ENCODE measurements at places on chromosomes 4 and X.

- no peak for DNase-seq
Measured at GRCh38 chrX:49862093-49862492, 17.2 kb upstream of the USP27X start.

DNA sequence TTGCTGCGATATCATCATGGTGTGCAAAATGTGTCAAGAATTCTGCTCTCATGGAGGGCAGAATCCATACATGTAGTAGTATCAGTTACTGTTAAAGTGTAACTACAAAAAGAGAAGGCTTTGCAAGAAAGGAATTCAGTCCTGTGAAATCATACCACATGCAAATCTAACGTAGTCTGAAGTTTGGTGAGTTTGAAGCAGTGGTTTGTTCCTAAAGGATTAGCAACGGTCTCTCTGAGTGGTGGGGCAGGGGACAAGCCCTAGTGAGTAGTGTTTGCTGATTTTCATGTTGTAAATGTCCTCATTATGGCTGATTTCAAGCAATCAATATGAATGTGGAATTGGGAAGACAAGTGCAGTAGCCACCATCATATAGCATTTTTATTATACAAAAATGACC is 47.1 kb upstream of the CLNK start:
- no peak for DNase-seq

- no peak for DNase-seq
Measured at GRCh38 chrX:13311560-13311959, 8.3 kb downstream of the ATXN3L start.

DNA sequence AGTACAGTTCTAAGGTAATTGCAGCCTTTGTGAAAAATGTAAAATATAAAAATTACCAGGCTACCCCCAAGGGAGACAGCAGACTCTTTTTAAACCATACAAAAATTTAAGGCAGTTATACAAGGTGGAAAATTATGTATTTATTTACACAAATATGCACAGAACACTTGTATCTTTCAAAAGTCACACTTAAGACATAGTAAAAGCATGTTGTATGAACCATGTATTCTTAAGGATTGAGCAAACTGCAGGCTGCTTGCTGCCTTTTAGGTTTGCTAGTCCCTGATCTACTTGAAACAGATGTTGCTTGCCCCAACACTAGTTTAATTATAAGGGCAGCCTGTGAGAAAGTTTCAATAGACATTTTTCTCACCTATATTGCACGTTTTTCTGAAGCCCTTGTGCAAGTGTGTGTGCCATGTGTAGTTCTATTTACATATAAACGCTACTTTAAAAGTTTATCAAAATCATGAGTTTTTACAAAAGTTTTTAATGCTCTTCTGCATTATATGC is 72.8 kb downstream of the PRSS12 start:
- no peak for DNase-seq

DNA sequence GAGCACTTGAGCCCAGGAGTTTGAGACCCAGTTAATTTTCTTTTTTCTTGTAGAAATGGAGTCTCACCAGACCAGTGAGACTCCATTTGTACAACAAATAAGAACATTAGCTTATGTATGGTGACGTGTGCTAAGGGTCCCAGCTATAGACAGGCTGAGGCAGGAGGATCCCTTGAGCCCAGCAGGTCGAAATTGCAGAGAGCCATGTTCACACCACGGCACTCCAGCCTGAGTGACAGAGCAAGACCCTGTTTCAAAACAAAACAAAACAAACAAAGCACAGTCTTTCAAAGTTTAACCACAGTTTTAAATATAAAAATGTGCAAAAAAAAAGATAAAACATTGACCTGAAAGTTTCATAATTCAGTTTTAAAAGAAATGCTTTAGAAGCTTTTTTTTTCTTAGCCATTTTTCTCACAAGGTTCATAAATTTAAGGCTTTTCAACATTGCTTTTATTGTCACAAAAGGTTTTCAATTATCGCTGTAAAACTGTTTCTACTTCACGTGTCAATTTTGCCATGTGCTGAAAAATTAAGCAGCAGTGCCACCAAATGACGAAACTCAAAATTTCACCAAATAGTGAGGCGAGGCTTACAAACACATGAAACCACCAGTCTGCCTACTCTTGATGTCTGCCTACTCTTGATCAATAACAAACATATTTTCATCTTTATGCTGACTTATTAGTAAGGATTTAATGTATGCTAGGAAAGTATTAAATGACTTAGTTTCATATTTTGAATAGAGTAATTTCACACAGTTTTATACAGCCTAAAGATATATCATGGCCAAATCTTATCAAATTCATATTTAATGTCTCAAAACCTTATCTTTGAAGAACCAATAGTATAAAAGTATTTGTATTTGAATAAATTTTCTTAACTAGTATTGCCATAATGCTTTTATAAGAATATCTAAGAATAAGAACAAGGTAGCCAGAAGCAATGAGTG is 126.3 kb downstream of the NEK1 start:
- no peak for DNase-seq

GRCh38 chrX:121666171-121666570 is 618.8 kb downstream of the GLUD2 start:
- no peak for DNase-seq

DNA sequence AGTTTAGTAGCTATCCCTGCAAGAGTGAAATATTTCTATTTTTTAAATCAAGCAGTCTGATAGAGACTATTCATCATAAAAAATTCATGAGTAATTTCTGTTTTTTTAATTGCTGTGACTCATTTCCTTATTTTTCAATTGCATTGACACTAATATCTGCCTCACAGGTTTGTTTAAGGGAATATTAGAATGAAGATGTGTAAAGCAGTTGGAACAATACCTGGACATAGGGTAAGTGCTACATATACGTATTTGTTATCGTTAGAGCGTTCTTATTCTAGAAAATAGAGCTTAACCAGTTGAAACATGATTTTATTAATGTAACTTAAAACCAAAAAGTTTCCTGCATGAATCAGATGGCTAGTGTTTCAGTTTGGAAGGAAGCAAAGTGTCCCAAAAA is 2211.3 kb downstream of the PCDH7 start:
- DNase-seq = no peak

DNA sequence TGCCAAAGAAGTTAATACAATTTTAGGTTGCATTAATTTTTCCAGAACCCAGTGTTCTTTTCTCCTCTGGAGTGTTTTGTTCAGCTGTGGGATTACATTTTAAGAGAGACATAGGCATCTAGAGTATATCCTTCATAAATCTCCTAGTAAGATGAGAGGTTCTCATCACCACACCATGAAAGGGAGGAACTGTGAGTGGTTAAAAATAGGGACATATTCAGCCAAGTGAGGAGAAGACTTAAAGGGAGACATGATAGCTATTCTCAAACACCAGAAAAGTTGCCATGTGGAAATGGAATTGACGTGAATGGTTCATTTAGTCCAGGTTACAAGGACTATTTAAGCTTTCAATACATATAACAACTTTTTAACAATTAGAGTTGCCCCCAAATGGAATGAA is 6.5 kb upstream of the MRPL1 start:
- DNase-seq = no peak

- DNase-seq = no peak
Measured at GRCh38 chrX:34521563-34521962, 135.5 kb downstream of the TMEM47 start.

DNA sequence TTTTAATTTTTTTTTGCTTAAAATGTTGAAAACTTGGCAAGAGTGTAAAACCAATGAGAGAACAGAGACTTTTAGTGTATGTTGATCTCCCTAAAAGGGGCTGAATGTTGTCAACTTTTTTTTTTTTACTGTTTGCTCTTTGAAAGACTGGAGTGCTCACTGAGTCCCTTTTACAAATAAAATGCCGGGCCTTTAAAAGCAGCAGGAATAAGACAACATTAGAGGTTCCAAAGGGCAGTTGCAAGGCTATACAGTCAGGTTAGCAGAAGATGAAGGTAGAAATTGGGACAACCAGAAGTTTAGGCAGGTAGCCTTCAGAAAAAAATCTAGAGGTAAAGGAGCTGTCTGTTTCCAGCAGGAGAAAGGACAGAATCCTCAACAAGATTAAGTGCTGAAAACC is 132.5 kb upstream of the HTR2C start:
- DNase-seq = no peak

DNA sequence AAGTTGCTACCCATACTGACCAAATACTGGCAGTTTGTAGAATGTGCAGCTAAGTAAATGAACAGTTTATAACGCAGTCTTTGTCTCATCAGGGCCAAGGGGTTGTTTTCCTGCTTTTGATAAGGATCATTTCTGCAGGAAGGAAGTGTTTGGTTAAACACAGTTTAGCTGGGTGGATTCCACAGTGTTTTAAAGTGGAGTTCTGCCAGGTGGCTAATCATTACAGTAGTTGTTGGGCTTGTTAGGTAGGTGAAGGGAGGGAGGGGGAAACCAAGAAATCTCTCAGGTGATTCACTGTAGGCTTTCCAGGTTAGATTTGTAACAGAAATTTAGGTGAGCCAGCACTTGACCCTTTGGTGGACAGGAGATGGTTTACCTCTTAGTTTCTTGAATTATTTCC is 58.1 kb downstream of the FNIP2 start:
- DNase-seq = no peak

DNA sequence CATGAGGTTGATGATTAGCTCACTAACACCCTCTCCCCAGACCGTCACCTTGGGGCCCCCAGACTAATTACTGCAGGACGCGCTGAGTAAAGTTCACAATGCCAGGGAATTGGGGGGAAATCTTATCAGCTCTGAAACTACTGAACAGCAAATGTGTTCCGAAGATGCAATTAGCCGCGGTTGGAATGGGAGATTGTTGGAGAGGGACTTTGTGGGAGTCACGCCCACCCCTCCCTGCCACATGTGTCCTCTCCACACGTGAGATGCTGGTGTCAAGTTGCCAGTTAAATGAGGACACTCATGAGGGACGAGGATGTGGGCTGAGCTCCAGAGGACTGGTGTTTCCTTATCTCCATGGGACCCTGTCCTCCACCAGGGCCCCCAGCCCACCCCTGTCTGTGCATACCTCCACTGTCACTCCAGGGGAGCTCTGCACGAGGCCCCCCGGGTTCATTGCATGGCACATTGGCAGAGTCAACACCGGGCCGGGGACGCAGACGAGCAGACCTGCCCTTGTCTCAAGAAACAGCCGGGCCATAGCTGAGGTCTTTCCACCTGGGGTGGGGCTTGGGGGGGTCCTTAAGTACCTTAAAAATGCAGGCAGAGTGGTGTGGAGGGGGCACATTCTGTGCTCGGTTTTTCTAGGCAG is 175.4 kb upstream of the PSAPL1 start:
- no peak for DNase-seq

- DNase-seq = no peak
Measured at GRCh38 chr4:31298737-31299136, 578.6 kb downstream of the PCDH7 start.

DNA sequence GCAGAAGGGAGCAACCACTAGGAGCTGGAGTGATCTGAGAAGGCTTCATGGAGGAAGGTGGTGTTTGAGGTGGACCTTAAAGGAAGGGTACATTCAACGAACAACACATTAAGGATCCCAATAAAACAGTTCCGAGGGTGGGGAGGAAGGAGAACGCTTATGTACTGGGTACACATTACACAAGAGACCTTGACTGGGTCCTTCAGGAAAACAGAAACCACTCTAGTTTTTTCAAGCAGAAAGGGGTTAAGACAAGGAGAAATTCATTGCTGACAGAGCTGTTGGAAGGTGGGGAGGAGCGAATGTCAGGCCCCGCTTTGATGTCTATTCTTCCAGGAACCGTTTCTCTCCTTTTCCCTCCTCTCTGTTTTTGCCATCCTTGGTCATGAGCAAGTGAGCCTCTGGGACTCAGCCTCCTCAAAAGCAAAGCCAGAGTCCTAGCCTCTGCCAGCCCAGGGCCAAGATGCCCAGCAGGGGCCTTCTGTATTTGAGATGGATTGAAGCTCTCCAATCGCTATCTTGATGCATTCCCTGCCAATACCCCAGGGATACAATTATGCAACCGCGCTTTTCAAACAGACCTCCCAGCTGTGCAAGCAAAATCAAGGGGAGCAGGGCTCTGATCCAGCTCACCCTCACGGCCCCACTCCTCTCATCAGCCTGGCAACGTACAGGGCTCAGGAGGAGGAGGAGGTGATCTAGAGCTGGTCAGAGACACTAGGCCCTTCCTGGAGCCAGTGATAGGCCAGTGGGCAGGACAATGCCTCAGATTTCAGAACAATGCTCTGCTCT is 48.4 kb downstream of the ZBTB49 start:
- no peak for DNase-seq

- DNase-seq = no peak
Measured at GRCh38 chrX:701673-702072, 71.1 kb downstream of the SHOX start.

DNA sequence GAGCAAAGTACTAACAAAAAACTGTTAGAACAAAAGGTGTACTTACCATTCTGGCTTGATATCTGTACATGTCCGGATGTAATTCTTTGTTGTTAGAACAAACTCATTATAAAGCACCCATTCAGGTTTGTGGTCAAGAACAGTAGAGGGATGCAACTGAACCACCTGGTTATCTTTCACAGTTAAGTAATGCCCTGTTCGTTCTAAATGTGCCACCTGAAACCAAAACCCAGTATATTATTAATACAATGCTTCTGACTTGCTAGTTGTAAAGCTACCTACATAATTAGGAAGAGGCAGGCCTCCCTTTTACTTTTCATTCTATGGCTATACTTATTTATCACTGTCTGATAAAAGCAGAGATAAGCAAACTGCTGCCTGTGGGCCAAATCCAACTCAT is 54.8 kb downstream of the DHX15 start:
- DNase-seq = no peak

- DNase-seq = no peak
Measured at GRCh38 chr4:156763511-156763910, 208.1 kb downstream of the PDGFC start.

GRCh38 chr4:45183905-45184304 is 457.5 kb upstream of the GNPDA2 start:
- no peak for DNase-seq

- DNase-seq = no peak
Measured at GRCh38 chrX:72045141-72045540, 86.6 kb downstream of the RTL5 start.

DNA sequence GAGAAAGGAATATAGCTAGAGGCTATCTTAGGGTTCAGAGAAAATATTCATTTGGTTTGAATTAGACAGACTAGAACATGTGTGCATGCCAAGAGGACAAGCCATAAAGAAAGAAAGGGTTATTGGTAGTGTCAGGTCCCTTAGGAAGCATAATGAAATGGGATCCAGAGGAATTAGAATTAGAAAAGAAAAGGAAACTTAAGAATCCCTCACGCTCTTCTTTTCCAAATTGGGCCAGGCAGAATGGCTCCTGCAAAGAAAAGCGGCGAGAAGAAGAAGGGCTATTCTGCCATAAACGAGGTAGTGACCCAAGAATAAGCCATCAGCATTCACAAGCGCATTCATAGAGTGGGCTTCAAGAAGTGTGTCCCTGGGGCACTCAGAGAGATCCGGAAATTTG is 4.9 kb upstream of the ABCG2 start:
- DNase-seq = no peak

DNA sequence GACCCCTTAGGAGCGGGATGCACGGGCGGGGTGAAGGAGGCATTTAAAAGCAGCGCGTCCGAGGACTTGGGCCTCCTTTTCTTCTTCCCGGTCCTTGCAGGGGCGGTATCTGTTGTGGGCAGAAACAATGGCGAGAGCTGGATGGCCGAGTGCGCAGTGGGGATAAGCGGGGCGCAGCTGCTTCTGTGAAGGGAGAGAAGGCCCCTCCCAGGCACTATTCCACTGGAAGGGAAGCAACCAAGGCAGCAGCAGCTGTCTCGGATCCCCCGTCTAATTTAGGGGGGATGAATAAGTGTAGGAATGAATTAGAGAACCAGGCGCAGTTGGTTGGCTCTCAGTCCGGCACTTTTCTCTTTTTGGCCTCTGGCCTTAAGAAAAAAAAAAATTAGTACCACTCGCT is 995 bp downstream of the SMARCA5 start:
- peak; percentile 62 for DNase-seq

- no peak for DNase-seq
Measured at GRCh38 chr4:41369680-41370079, 113.0 kb downstream of the UCHL1 start.

Data from Peyer's patch (tissue), 4 donors.